ENCODE measurements at places on chromosomes 3 and 15.

- DNase-seq, result no peak
These were observed 59.5 kb downstream of the LRRC28 start for GRCh38 chr15:99310745-99311144.

- DNase-seq, result no peak
These were observed 137.7 kb upstream of the ZPLD1 start for GRCh38 chr3:102297072-102297658.

- no peak for DNase-seq
These were observed 1.5 kb upstream of the RBM15B start for GRCh38 chr3:51389423-51390183.

DNA sequence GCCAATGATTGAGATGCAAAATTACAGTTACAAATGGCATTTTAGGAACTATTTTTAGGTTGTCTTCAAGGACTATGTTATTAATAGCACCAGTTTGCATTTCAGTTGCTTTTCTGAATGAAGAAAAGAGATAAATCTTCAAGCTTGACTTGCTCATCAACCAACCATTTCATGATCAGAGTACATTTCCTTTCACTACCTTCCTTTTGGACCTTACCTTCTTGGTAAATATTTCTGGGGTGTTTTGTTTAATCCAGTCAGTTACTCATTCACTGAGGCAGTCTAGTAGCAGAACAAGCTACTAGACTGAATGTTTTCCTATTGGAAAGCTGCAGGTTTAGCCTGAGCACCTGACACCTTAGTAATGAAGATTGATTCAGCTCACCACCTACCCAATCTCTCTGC, 8.2 kb downstream of the SLC27A2 start:
- DNase-seq, result no peak

GRCh38 chr3:105553851-105554250, 187.1 kb downstream of the ALCAM start:
- DNase-seq, result no peak

DNA sequence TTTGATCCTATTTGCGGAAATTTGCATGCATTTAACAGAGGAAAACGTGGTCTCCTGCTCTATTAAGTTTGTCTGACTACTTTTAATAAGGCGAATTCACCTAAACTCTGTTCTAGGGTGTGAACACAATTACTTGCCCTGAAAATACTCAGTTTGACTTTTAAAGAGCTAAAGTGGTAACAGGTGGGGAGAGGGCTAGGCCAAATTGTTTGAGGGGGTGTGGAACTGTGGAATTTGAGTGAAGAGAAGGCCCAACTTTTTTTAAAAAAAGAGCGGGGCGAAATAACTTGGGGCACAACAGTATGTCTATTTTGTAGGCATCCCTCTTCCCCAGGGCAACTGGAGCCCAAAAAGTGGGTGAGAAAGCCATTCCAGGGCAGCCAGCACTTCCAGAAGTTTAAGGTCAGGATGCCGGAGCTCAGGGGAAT, 580 bp upstream of the FXR1 start:
- no peak for DNase-seq

- no peak for DNase-seq
These were observed 295.1 kb downstream of the CHST2 start for GRCh38 chr3:143414571-143415253.

GRCh38 chr15:76433798-76434400, 97.3 kb downstream of the ISL2 start:
- no peak for DNase-seq

DNA sequence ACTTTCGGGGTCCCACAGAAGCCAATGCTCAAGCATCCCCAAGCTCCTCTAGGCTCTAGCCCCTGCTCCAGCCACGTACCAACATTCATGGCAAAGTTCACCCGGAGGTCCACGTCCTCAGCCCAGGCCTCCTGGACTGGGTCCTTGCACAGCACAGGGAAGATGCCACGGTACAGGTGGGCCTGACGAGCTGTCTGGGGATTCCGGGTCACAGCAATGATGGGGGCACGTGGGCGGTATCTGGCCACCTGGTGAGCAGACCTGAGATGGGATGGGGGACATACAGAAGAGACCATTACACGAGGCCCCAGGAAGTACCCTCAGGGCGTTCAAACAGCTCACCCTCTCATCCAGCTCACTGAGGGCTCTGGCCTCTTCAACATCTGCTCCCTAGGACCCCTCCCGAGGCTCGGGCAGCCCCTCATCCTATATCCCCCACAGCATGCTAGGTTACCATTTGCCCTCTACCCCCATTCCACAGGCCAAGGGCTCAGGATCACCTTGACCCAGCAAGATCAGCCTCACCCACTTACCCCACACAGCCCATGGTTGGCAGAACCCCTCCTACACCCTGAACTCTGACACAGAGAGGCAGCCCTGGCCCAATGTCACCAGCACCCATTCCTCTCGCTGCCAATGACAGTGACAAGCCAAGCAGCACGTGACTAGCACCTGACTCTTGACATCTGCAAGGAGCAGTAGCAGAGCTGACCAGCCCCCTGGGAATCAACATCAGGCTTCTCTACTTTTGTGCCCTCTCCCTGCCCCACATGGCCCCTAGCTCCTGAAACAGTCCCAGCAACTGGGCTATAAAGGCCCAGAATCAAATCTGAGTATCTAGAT, 3.0 kb upstream of the GRAMD2A start:
- DNase-seq, result no peak

- no peak for DNase-seq
These were observed 30.7 kb upstream of the CCDC54 start for GRCh38 chr3:107346564-107346963.

GRCh38 chr3:167830007-167830406, 94.5 kb downstream of the SERPINI1 start:
- DNase-seq, result no peak

DNA sequence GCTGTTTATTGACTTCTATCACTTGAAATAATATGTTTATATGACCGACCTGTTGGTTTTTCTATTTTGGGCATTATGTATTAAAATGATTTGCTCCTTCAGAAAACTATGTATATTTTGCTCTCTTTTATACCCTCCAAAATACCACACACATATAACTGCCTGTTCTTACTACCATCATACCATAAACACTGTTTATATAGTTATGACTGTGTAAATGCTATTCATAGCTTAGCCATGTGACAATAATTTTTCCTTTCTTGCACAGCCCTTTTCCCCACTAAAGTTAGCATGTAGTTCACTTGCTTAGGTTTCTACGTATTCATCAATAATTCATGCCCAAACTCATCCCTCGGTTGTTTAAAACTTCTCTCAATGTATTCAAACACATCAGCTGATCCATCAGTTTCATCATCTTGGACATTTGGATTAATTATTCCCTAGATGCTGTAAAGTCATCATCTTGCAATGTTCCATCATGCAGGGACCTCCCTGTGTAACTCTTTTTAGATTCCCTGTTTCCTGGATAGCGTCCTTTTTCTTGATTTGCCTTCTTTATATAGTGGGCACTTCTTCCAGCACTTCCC, 8.2 kb upstream of the RYK start:
- no peak for DNase-seq

- no peak for DNase-seq
These were observed 20.5 kb upstream of the FRMD5 start for GRCh38 chr15:44215594-44215993.

DNA sequence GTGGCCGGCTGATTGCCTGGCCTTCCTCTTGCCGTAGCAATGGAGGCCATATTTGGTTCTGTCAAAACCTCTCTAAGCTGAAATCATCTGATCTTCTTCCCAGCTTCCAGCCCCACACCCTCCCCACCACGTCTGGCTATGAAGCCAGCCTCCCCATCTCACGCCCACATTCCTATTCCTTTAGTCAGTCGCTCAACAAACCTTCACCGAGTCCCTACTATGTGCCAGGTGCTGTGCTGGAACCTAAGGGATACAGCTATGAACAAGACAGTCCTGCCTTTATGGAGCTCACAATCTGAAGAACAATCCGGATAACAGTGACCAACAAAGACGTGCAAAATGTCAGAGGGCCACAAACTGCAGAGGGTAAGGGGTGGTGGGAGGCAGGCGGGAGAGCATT, 31.9 kb upstream of the SMAD6 start:
- no peak for DNase-seq

- DNase-seq, result no peak
These were observed 87.7 kb downstream of the LSM3 start for GRCh38 chr3:14266361-14266760.

All from cortex of kidney (tissue), 1 donor.